ENCODE measurements at places on chromosomes 1 and 21. TPM values are rescaled to one million over a fixed set of nuclear protein-coding genes. Genes with fewer than 3 reads are reported as not detected.
A peak's percentile ranks its signal among the peaks of the same experiment; 100 is the strongest.

LCE1F gene
- not detected for total RNA-seq

GRCh38 chr1:42038261-42038660, 114.9 kb upstream of the GUCA2B start:
- no peak for DNase-seq

- DNase-seq, result no peak
Observed at GRCh38 chr1:53071167-53071865, 9.3 kb downstream of the PODN start.

- no peak for DNase-seq
Observed at GRCh38 chr1:103002005-103002404, 106.3 kb downstream of the COL11A1 start.

DCST1 gene
- total RNA-seq, result not detected

DNA sequence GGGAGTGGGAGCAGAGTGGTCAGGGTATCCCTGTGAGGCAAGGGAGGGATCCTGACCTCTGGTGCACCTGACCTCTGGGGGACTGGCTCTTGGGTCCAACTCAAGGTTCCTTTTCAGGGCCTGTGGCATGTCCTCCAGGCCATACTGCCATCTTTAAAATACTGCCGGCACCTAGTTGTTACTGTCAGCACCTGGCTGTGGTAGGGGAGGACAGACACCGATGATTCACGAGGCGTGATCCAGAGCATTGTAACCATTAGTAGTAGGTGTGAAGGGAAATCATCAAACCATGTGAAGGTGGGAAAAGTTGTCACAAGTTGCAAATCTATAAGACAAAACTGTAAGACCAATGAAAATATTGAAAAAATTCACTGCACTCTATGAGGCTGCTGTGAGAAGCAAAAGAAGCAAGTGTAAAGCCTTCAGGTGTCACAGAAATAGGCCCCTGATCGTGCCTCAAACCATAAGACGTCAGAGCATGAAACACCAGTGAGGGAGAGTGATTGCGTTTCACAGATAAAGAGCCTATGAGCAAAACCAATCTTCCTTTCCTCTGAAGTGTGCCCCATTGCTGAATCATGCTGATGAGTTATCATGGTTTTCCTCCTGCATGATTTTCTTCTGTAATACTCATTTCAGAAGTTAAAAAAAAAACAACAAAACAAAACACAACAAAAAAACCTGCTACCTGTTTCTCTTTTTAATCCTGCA, 55.3 kb downstream of the CDC7 start:
- peak; percentile 51 for DNase-seq

GRCh38 chr1:8425781-8426161, 107.9 kb downstream of the SLC45A1 start:
- no peak for DNase-seq

DNA sequence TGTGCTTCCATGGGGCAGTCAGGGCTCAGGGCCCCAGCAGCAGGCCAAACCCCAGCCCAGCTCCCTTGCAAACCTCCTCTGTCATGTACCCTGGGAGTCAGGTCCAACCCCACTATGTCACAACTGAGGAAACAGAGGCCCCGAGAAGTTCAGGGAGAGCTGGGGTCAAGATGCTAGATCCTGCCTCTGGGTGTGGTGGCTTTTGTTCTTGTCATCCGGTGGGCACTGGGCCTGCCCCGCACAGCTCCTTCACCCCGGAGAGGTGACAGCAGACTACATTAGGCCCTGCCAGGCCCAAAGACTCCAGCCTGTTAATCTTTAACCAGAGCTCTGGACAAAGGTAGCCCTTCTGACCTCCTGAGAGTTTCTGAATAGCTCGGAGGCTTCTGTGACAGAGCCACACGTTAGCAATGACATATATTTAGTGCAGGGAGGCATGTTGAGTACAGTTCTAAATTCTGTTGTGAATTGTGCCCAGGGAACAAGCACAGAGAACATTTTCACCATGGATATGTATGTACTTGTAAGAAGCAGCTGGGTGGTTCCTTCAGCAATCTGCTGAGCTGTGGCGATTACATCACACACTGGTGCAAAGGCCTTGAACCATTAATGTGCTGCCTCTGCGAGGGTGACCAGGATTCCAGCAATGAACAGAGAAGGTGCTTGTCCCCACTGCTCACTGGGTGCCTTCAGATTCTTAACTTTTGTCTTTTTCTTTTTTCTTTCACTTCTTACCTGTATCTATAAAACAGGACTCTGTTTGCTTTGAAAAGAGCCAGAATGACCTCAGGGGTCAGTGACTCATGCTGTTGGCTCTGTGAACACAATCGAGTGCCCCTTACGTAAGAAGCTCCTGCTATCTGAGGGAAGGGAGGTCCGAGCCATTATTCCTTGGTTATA, 102.8 kb downstream of the RHOU start:
- no peak for DNase-seq

BTBD19 gene
- 7.3 TPM for total RNA-seq

DNA sequence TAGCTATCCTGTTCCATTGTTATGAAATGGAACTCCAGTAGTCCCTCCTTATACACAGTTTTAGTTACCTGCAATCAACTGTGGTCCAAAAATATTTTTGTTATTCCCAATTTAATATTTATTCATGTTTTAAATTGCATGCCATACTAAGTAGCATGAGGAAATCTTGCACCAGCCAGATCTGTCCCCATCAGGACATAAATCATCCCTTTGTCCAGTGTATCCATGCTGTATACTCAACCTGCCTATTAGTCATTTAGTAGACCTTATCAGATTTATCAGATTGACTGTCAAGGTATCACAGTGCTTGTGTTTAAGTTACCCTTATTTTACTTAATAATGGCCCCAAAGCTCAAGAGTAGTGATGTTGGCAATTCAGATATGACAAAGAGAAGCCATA, 207.9 kb upstream of the DMRTA2 start:
- no peak for DNase-seq

DNA sequence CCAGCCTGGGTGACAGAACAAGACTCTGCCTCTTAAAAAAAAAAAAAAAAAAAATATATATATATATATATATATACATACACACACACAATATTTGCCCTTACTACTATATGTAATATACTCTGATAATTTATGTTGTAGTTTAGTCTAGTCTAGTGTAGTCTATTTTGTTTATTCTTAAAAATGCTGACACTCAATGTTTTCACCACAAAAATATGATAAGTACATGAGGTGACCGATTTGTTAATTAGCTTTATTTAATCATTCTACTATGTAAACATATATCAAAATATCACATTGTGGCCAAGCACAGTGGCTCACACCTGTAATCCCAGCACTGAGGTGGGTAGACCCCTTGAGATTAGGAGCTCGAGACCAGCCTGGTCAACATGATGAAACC, 19.8 kb upstream of the ZNF362 start:
- no peak for DNase-seq

DNA sequence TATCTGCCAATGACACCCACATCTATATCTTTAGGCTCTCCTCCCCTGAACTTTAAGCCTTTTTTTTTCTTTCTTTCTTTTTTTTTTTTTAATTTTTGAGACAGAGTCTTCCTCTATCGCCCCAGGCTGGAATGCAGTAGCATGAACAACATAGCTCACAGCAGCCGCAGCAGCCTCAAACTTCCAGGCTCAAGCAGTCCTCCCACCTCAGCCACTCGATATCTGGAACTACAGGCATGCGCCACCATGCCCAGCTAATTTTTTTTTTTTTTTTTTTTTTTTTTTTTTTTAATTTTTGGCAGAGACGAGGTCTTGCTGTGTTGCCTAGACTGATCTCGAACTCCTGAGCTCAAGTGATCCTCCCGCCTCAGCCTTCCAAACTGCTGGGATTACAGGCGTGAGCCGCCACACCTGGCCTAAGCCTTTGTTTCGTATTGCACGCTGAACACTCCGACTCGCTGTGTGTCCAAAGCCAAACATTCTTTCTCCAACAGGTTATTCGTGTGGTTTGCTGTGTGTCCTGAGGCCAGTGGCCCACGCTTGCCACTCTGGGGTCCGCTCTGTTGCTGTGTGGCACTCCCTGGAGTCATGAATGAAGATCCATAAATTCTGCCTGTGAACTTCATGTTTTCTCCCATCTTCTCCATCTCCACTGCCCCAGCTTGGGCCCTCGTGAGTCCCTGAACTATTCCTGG, 119.4 kb downstream of the CAMTA1 start:
- no peak for DNase-seq

All from CD8-positive, alpha-beta memory T cell (primary cell).